ENCODE measurements at places on chromosomes 5 and 9.

DNA sequence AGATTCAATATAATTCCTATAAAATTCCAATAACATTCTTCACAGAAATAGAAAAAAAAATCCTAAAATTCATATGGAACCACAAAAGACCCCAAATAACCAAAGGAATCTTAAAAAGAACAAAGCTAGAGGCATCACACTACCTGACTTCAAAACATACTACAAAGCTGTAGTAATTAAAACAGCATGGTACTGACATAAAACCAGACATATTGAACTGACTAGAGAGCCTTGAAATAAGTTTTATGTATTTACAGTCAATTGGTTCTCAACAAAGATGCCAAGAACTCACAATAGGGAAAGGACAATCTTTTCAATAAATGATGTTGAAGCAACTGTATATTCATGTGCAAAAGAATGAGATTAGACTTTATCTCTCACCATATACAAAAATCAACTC lies 36.9 kb downstream of the BTNL9 start:
- DNase-seq = no peak

DNA sequence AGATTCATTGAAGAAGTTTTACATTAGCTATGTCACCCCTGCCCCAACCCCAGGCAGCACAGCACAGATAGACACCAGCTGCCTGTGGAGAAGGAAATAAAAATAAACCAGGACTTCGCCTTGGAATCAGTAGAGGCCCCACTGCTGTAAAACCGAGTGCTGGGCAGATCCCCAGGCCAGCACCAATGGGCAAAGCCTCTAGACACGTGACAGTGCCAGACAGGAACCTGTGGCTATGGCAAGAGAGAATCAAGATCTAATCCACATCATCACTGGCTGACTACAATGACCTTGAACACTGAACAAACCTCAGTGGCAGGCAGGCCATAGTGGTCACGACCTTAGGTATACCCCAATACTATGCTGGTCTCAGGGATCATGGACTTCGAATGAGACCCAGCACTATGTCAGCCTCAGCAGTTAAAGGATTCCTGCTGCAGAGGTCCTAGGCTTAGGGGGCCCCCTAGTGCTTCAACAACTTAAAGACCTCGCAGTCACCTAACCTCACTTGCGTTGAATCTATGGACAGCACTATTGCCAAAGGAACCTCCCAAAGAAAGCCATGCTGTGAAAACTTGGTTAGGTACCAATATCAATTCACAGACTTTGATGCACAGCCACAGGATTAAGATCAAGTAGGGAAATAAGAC lies 2118.6 kb upstream of the C9orf72 start:
- peak; percentile 22 for DNase-seq

DNA sequence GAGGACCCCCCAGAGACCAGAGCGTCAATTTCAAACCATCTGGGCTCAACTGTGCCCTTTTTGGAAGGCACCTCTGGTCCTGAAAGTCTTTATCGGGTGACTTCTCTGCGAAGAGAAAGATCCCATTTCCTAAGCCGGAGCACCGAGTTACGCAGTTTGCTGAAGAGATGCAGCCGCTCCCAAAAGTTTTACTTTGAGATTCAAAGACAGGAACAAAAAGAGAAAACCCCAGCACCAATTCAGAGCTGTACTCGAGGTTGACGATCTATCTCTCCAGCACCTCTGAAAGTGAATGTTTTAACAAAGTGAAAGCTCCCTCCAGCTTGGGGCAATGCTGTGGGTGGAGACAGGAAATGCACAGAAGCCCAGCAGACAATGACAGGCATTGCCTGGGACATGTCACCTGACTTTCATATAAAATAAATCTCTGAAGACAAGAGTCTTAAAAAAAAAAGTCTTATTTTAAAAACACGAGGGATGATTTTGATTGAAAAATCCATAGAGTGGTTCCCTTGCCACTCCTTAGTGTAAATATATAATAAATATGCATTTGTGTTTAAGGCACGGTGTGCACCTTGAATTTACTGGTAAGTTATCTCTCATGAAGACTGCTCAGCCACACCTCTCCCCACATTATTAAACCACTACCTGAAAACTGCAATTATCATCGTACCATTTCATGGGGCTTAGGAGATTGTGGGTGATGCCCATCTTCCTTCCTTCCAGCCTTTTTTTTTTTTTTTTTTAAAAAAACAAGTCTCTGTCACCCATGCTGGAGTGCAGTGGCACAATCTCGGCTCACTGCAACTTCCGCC lies 79.9 kb downstream of the FNBP1 start:
- peak; percentile 89 for DNase-seq

DNA sequence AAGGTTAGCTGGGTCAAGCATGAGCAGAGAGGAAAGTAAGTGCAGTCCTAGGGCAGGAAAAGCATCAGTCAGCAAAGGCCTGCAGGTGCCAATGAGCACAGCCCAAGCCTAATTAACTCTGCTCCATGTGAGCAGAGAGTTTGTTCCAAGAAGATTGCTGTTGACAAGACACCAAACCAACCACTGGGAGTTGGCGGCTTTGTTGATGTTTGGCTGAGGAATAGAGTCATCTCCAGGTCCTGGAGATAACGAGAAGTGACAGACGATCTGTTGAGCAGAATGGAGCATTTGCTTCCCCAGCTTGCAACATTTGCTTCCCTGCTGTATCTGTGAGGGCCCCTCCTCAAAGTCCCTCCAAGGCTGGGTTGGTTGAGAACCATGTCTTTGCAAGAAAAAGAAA lies 68.2 kb downstream of the FAM114A2 start:
- no peak for DNase-seq

DNA sequence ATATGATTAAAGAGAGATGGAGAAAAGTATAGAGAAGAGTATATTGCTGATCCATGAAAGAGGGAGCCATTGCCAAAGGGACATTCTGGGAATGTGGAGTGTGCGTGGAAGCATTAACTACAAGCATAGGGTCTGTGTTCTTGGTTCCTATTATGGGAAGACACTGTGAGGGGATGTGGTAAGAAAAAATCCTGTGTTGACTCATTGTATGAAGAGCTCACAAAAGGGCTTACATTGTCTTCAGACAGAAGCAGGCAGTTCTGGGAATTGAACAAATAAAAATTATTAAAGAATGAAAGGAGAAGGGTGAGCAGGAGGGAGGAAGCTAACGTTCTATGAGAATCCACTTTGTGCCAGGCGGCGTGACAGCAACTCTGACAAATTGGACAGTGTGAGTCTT lies 250.4 kb upstream of the CHD1 start:
- DNase-seq = no peak

DNA sequence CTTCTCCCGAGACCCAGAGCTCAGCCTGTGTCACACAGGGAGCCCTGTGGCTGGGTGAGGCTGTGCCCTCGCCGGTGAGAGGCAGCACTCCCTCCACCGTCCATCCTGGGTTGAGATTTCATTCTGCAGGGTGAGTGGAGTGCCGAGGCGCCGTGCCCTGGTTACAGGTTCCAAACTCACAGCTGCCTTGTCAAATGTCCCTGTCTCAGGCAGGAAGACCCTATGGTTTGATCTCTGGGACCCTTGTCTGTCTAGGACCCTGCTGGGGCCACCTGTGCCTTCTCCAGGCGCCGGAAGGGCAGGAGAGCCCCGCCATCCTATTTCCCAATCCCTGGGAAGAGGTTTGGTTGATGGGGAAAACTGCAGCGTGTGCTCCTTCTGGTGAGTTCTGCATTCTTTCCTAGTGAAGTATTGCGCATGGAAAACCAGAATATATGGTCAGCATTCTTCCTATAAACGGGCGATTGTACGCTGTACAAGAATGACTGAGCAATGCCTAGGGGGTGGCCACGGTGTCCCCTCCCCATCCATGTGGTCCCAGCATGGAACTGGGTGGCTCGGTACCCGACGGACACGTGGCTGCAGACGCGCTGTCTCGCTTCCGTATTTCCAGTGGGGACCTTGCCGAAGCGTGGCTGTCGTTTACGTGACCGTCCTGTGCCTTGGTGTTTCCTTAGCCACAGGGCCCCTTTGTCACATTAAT lies 95.9 kb upstream of the COL5A1 start:
- DNase-seq = peak; percentile 10

GRCh38 chr5:150271296-150271692 lies 18.3 kb downstream of the CAMK2A start:
- DNase-seq = no peak

- DNase-seq = peak; percentile 3
Measured at GRCh38 chr9:116355153-116355921, 201.7 kb downstream of the PAPPA start.

GRCh38 chr9:36995927-36996705 lies 38.0 kb downstream of the PAX5 start:
- peak; percentile 69 for DNase-seq

- peak; percentile 24 for DNase-seq
Measured at GRCh38 chr9:19229595-19230354, 718 bp upstream of the DENND4C start.

GRCh38 chr5:115298811-115299210 lies 2.4 kb upstream of the CCDC112 start:
- DNase-seq = no peak

DNA sequence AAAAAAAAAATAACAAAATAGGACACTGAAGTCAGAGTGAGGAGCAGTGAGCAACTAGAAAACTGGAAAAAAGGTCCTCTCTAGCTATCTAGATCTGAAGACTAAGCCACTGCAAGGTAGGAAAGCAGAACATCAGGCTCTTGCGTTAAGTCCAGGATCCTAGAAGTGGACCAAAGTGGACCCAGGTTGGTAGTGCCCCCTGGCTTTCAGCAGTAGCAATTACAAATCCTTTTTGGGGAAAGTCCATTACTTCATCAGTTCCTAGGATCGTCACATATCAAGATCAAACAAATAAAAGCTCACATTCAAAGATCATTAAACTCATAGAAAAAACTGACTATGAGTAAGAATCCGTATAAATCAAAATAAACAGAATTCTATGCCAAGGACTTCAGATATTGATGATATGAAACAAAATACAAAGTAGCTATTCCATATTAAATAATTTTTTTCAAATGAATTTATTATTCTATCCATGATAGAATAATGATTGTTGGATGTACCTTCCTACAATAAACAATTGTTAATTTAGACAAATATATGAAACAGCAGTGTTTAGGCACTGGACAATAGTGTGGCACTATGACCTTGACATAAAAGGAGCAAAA lies 6.5 kb upstream of the RICTOR start:
- peak; percentile 86 for DNase-seq

DNA sequence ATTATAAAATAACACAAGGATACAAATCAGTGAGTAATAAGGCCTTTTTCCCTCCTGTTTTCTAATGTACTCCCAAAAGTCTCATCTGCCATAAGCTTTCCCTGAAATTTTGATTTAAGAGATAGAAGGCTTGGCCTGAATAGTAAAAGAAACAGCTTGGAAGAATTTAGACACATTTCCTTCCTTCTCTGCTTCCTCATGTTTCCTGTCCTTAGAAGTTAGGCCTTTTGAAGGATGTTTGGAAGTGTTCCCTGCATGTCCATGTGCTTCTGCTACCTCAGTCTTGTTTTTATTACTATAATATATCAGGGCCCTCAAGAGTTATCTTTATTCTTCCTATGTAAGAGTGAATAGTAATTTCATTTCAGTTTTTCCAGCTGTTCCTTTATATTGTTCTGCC lies 242.7 kb downstream of the DEPDC1B start:
- no peak for DNase-seq

DNA sequence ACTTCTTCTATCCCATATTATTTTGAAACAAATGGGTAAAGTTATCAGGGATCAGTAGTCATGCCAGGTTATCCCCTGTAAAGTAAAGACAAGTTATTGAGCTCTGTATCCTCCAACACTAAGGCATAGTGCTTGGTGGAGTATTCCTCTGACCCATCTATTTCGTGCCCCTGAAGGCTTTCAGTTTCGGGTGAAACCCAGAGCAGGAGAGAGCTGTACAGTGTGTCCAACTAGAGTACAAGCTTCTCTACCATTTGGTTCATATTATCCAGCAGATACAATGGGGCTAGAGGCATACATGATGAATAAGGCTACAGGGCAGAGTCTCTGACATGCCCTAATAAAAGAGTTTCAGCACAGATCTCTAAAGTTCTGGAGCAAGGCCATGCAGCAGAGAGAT lies 3.2 kb upstream of the SLC22A4 start:
- DNase-seq = no peak

- no peak for DNase-seq
Measured at GRCh38 chr9:102000956-102001355, 262.5 kb upstream of the GRIN3A start.

GRCh38 chr5:149397530-149397929 lies 18.4 kb upstream of the IL17B start:
- DNase-seq = no peak

GRCh38 chr5:5456858-5457257 lies 34.4 kb downstream of the ICE1 start:
- DNase-seq = no peak

DNA sequence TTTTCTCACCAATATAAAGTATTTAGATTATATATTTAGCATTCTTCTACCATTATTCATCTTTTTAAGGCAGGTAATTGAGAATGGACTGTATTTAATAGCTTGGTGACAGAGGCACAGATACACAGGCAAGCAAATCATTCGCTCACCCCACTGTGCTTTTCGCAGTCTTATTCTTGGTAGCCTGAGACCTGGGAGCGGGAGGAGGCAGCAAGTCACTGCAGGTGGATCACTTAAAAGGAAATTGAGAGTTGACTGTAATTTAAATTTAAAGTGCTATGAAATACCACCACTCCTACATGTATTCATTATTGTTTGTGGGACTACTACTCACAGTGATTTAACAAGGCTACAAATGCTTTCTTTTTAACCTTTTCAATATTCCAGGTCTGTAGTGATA lies 9.7 kb downstream of the RICTOR start:
- no peak for DNase-seq

DNA sequence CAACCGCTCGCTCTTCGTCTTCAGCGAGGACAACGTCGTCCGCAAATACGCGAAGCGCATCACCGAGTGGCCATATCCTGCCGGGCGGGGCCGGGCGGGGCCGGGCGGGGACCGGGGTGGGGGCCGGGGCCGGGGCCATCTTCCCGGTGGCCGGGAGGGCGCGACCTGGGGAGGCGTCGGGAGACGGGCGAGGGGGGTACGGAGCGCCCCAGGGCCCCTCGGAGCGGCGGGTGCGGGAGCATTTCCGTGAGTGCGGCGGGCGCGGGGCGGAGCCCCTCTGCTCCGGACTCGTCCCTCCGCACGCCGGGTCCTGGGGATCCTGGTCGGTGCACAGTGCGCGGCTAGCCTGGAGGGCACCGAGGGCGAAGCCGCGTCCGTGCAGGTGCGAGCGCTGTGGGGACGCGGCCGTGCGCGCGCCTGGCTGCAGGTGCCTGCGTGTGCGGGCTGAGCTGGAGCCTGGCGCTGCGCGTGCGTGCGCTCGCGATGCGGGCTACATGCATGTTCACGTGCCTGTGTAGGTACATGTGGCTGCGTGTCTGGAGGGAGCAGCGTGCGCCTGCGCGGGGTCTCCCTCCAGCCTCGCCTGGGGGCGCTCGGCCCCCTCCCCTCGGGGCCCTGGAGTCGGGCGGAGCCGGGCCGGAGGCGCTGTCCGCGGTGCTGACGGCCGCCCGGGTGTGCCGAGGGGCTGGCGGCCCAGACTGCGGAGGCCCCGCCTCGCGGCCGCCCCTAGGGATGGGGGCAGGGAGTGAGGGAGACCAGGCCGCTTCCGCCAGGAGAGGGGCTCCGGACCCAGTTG lies 762 bp downstream of the CACNA1B start:
- peak; percentile 7 for DNase-seq

Data from suppressor macrophage treated with lipopolysaccharide for 4 hours (primary cell).